Fibroblast of skin of left quadriceps (primary cell): ENCODE measurements at places on chromosomes 1 and 21.

GRCh38 chr1:32361674-32362473, 411 bp downstream of the FAM229A start:
- DNase-seq: no peak

GRCh38 chr21:38993561-38993960, 187.8 kb downstream of the ETS2 start:
- peak; percentile 88 for DNase-seq

DNA sequence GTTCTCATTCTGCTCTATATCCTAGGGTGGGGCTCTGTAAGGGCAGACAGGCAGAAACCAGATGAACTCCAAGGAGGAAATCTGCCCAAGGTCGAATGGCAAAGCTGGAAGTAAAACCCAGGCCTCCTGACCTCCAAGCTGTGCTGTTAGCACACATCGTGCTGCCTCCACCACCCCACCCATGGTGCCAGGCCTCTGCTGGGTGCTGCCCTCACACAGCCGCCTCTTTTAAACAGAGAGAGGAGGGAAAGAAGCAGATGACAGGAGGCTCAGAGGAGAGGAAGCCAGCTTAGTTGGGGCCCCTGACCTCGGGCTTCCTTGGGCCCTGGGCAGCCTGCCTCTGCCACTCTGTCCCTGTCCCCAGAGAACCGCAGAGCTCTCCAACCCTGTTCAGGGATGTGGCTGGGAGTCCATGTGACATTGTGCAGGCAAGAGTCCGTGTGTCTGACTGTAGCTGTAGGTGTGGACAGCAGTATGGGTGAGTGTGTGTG, 1.1 kb downstream of the SYNC start:
- no peak for DNase-seq

GRCh38 chr1:76144247-76144646, 69.7 kb downstream of the ST6GALNAC3 start:
- no peak for DNase-seq

GRCh38 chr1:203625628-203626019, 1.0 kb upstream of the ATP2B4 start:
- no peak for DNase-seq

DNA sequence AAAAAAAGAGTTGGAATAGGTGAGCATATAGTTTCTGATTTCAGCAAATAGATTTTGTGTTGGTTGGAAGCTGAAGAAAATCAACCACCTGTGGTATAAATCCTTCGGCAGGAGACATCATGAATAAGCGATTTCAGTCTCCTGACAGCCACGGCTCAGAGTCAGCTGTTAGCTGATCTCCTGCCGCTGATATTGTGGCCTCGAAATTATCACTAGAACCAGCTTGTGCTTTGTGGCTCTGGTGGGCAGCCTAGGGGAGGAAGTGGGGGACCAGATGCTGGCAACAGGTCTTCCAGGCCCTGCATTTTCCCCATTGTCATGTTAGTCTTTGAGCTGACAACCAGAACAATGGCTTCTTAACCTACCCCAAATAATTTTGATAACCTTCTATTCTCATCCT, 842 bp upstream of the GCSAML start:
- DNase-seq: no peak

GRCh38 chr1:53138991-53139884, 3.2 kb downstream of the SLC1A7 start:
- no peak for DNase-seq

DNA sequence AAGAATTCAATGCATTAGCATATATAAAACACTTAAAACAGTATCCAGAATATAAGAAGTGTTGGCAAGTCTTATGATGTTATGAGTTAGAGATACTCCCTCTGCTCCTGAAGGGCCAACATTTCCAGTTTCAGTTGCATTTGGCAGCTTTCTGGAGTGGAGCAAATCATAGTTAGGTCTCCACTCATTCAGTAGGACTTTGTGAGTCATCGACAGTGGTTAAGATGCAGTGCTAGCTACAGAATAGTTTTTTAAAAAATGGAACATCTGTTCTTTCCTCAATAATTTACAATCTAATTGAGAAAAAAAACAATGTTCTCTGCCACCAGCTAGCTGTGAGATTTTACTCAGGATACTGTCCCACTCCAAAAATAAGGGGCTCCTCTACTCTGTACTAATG, 389.1 kb downstream of the HLX start:
- peak; percentile 80 for DNase-seq

GRCh38 chr1:220315070-220315839, 43.0 kb upstream of the RAB3GAP2 start:
- no peak for DNase-seq

GRCh38 chr21:34289856-34290255, 74.0 kb upstream of the KCNE2 start:
- no peak for DNase-seq

DNA sequence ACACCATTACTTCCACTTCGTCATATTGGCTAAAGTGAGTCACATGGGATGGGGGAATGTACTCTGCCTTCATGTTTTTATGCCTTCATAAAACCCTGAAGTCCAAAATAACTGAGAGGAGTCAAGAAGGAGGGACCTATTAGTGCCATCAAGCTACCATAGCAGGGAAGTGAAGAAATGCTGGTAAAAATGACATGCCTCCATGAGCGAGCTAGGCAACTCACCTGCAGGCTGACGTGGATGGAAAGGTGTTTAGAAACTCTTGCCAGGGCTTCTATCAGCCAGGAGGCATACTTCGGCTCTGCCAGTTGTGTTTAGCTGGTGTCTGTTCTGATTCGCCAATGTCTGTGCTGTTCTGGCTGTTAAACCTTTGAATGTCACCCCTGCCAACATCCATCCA, 424.4 kb upstream of the USP24 start:
- DNase-seq: no peak

DNA sequence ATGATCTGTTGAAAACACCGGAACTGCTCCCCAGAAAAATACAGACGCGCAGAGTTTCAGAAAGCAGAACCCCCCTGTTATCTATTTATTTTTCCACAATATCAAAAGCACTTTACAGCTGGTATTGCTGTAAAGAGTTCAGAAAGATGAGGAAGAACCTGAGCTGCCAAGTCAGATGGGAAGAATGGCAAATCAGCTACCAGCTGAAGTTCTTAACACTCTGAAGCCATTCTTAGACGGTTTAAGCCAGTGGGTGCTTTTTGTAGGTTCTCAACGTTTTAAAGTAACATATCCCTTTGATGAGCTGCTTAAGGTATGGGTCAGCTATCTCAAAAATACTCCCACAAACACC, 714 bp upstream of the AKIRIN1 start:
- DNase-seq: no peak

GRCh38 chr1:211258756-211259637, at the start of gene RCOR3:
Gene RCOR3, plus strand, starts transcription at chr1:211259366. Its CDS starts 195 bp downstream, at chr1:211259561.
- DNase-seq: peak; percentile 88

DNA sequence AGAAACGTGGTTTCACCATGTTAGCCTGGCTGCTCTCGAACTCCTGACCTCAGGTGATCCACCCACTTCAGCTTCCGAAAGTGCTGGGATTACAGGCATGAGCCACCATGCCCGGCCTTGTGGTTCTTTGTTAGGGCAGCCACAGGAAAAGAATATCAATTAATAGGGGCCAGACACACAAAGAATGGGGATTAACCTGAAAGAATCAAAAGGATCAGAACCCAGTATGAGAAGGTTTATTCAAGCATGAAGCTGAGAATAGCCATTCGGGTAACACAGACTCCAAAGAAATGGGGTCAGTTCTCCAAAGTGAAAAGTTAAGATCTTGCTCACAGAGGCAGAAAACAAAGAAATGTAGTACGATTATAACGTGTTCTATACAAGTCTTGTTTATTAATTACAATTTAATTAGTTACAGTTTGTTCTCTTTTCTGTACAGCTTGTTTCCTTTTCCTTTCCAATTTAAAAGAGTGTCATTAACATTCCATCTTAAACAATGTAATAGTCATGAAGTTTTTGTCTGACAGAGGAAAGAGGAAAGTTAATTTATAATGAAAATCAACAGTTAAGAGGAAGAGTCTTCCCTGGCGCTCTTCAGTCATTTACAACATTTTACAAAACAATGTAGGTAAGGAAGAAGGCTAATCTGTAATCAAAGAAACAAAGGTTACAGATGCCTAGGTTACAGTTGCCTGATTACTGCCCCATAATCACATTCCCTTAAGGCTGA, 51.3 kb upstream of the SLC45A1 start:
- DNase-seq: no peak

DNA sequence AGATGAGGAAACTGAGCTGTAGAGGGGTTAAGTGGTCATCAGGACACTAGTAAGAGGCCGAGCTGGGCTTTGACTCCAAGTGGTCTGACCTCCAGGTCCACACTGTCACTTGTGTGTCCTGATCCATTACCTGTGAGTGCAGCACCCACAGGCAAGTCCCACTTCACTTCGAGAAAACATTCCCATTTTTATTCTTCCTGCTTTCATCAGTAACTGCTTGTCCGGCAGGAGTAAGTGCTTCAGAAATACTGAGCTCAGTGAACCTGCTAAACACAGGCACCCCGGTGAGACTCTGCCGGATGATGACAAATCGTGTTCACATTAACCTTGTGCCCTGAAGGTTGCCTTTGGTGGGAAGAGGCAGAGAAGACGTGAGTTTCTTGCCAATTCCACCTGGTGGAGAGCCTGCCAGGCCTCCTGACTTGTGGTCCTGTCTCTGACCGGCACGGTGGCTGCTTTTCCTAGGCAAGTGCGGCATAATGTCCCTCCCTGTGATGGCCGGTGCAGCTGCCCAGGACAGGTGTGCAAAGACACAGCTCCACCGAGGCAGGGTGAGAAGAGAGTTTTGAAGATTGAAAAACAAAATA, 29.4 kb downstream of the ZBTB18 start:
- DNase-seq: no peak

DNA sequence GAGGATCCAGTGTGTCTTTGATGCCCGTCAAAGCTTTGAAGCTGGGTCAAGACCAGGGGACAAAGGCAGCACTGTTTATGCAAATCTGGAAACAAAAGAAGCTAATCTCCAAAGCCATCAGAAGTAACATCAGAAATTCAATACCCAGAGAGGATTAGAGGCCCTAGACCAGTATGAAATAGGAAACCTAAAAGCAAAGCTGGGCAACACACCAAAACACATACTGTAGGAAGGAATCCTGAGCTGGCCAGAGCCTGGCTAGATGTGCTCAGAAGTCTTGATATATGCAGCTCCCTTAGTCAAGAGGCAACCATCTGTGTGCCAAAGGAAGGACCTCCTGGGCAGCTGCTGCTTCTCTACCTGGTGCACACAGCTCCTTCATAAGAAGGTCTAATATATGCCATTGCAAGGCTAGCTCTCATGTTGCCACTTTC, 12.3 kb downstream of the COLGALT2 start:
- DNase-seq: peak; percentile 81

- DNase-seq: peak; percentile 78
Observed at GRCh38 chr1:246428542-246429308, 78.4 kb downstream of the SMYD3 start.

DNA sequence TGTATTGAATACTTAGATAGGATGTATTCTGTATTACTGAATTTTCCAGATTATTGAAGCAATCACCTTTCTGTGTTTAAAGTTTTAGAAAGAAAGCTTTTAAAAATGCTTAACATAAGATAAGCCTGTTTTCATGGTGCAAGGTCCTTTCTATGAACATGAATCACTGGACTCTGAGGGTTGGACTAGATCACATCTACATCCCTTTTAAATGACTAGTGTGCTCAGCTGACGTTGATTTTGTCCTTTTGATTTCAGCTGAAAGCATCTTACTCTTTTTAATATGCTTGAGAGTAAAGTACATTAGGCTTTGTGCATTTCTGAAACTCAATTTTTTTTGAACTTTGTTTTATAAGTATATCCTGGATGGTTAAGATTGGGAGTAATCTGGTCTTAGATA, 16.2 kb downstream of the MIER1 start:
- DNase-seq: no peak

DNA sequence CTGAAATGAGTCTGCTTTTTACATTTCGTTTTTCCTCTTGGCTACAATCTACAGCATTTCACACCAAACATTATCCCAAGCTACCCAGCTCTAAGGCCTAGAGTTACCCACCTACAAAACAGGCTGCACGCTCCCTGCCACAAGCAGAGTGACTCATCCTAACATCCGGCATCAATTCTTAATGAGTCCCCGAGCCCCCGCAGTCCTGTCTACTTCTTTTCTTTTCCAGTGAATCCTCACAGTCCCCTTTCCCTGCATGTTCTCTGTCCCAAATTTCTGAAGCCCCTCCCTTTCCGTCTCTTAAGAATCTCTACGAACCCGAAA, 650 bp downstream of the PCNX2 start:
- DNase-seq: peak; percentile 31

DNA sequence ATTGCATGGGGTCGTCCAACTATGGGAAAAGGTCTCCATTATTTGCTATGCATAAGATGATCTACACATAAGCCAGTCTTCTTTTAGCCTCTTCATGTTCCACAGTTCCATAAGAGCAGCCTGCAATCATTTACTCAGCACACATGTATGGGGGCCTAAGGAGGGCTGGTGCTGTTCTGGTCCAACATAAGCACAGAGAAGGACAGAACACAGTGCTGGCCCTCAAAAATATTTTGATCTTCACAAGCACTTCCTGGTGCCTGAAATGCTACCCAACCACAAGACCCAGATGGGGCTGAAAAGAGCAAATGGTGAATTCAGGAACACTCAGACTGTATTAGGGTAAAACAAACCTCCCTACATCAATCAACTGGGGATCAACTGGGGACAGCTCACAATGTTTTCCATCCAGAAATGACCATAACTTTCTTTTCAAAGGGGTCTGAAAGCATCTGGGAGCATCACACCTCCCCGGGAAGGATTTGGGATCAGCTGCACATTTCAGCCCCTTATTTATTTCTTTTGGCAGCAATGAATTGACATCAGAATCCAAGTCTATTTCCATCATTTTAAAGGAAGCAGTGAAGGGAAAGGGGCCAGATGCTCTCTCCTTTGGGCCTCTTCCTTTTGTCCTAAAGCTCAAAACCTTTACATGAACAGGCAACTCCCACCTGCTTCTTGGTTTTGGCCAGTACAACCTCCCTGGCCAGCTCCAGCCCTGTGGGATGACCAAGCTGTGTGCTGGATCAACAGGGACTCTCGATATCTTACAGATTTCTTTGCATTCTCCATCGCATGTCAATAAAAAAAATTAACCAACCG, 45.7 kb downstream of the KCNN3 start:
- no peak for DNase-seq

GRCh38 chr1:77413541-77414335, 131.9 kb downstream of the AK5 start:
- DNase-seq: no peak

GRCh38 chr1:61926597-61926996, 184.3 kb downstream of the PATJ start:
- DNase-seq: no peak

- no peak for DNase-seq
Observed at GRCh38 chr1:53576381-53576801, 117.2 kb downstream of the DMRTB1 start.

DNA sequence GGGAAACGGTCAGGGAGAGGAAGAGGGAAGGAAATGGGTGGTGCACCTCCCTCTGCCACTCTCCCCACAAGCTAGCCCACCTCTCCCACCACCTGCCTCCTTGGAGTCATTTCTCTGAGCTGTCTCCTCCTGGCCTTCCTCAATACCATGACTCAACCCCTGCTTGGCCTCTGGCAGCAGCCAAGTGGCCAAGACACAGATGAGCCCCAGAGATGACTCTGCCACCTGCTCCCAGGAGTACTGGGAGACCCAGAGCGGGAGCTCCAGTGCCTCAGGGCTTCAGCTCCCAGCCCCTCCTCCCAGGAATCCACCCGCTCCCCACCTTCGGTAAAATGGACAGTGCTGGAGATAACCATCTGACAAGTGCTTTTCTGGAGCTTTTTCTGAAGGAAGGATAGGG, 2.6 kb downstream of the S100A16 start:
- DNase-seq: no peak

- DNase-seq: peak; percentile 57
Observed at GRCh38 chr21:20789729-20790500, 208.3 kb upstream of the NCAM2 start.
